ENCODE measurements at places on chromosomes 1 and 21.

- no peak for DNase-seq
Observed at GRCh38 chr1:170664093-170664827, at the start of gene PRRX1. TSS of gene PRRX1 (plus strand) at chr1:170664131. CDS start at chr1:170664219, 88 bp downstream.

- DNase-seq: no peak
Observed at GRCh38 chr1:182274618-182275017, 117.0 kb downstream of the GLUL start.

- DNase-seq: no peak
Observed at GRCh38 chr1:211474451-211474850, 17.5 kb downstream of the RD3 start.

- DNase-seq: no peak
Observed at GRCh38 chr1:81509594-81509993, 291.1 kb upstream of the ADGRL2 start.

- no peak for DNase-seq
Observed at GRCh38 chr21:42695697-42696380, 42.4 kb downstream of the PDE9A start.

GRCh38 chr1:205668951-205669340 lies 11.4 kb downstream of the SLC45A3 start:
- no peak for DNase-seq

DNA sequence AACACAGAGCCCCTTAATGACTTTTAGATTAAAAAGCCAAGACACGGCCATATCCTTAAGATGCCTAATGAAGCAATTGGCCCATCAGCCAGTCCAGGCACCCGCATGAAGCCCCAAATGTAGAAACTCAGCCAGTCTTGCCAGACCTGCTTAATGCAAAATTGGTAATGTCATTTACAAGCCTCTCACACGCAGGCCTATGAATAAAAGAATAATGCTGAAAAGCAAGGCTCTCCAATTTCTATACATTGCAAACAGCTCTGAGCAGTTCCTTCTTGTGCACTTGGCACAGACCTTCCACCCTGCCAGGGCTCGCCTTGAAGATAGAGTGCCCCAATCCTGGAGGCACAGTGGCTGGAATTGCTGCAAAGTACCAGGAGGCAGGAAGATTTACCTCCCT lies 498.9 kb downstream of the NPHP4 start:
- no peak for DNase-seq

Measured in stimulated activated CD4-positive, alpha-beta T cell treated with anti-CD3 and anti-CD28 coated beads, Interleukin-1b, Interleukin-23, amount 100 ng/mL, for 1 hour (primary cell).